Activated CD4-positive, alpha-beta T cell treated with anti-CD3 and anti-CD28 coated beads, Interleukin-2, amount 50 U/mL, for 16 hours (primary cell): ENCODE measurements at places on chromosomes 7 and 10.

GRCh38 chr10:89923661-89924060 lies 222.3 kb downstream of the KIF20B start:
- no peak for DNase-seq

DNA sequence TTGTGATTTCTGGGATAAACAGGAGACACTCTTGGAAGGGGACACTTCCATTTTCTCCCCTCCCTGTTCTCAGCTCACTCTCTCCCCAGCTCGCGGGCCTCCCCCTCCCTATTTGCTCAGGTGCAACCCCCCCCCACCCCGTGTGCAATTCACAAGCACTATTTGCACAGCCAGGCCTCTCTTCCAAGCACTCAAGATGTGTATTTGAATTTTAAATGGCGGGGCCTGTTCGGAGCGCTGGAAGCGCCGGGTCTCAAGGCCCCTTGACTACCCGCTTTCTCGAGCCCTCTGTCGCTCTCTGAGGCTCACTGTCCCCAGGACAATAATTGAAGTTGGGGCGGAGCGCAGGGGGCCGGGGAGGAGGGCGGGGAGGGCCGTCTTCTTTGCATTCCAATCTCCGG lies 7.8 kb downstream of the SHH start:
- DNase-seq, result no peak

DNA sequence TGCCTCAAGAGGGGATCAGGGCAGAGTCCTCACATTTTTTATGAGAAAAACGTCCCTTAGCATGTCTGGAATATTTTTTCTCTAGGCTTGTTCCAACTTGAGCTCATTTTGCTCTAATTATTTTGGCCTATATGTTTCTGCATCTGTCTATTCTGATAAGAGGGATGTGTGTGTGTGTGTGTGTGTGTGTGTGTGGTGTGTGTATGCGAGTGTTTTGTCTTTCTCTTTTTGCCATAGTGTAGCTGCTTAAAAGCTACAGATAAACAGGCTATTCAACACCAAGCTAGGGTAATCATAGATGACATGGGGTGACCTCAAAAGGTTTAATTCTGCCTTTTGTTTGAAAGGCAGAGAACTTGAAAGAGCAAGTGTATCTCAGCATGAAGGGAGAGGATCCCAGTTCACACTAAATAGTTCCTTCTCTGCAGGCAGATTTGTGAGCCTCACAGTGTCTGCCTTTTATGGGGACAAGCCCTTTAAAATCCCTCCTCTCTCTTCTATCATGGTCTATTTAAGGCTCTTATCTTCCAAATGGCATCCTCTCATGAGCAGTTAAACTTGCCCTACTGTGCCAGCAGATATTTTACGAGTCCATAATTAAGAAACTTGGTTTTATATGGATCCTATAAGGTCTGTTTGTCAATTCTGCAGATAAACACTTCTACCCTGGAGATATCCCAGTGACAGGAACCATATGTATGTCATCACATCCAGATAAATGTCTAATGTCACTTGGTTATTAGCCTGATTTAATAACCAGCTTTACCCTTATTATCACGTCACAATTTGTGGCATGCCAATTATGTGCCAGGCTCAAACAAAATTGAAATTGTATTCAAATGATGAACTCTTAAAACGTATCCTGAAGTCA lies 202.9 kb upstream of the MTPN start:
- DNase-seq, result no peak

- DNase-seq, result no peak
These were observed 16.1 kb downstream of the GPR146 start for GRCh38 chr7:1060315-1061072.

- no peak for DNase-seq
These were observed 45.6 kb upstream of the PIP4K2A start for GRCh38 chr10:22760025-22760424.

DNA sequence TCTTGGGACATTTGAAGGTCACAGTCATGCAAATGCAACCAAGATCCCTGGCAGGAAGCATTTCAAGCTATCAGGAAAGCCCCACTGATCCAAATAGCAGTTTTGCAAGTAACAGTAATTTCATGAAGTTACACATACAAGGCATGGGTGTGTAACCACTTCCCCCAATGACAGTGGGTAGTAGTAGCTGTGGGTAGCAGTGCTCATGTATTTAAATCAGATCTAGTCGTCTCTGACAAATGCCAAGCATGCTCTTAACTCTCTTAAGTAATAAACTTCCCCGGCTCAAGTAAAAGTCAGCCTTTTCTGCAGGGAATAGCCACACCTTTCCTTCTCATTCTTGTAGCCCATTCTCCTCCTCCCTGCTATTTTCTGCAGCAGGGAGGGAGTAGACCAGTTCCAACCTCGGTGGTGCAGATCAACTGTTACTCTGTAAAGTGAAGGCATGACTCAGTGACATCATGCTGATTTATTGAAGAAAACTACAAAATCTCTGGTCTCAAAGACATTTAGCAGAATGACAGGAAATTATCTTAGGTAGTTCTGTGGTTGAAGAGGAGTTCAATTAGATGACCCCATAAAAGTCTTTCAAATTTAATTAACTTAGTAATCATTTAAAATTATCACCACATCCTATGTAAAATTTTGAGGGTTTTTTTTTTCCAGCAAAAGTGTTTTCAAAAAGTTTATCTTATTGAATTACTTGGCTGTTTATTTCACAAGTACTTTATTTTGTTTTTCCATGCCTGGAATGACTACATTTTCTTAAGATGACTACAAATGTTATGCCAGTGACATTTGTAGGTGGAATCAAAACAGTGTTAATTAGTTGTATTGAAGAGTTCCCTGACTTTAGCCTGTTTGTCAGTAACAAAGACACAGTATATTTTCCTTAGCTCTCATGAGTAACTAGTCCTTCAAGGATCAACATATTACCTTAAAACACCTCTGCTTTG lies 568.3 kb downstream of the INHBA start:
- peak; percentile 14 for DNase-seq

GRCh38 chr7:157572622-157573021 lies 235.8 kb downstream of the DNAJB6 start:
- DNase-seq, result no peak

DNA sequence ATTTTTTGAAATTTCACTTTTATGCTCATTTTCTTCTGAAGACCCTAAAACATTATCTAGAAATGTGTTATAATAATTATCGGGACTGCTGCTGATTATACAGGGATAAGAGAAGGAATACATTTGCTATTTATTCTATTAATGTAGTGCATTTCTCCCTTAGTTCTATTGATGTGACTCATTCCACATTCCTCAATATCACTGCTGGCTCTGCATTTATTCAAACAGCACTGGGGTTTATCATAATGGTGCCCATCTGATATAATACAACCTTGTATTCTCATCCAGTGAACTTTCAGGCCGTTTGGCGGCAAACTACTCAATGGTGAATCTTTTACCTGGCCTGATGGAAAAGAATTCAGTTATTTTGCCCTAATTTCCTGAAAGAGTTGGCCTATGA lies 7.8 kb downstream of the KCND2 start:
- DNase-seq, result no peak

GRCh38 chr7:66503036-66503370 lies 125.7 kb upstream of the KCTD7 start:
- no peak for DNase-seq

- no peak for DNase-seq
These were observed 179.2 kb downstream of the CCDC3 start for GRCh38 chr10:12822126-12822892.

DNA sequence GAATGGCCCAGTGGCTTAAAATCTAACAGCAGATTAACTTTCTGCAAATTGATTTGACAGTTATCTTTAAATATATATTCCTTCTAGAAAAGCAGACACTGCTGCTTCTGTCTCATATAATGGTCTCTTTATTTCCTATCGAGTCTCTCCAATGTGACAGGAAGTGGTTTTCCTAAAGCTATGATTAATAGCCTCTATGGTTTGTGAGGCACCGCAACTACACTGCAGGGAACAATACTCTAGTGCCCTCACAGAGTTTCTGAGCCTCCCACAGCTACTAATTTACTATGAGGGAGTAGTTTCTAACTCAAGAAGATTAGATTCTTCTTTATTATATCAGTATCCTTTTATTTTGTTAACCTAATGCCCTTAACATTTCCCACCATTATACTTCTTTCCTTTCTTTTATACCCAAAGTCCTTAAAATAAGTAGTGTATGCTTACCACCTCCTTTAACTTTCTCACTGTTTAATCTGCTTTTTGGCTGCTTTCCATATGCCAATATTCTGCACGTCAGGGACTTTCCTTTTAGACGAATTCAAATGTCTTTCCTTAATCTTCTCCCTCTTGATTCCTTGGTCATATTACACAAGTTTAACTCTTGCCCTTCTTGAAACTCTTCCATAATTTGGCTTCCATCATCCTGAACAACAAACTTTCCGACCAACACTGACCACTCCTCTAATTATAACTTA lies 23.8 kb upstream of the AHR start:
- DNase-seq, result peak; percentile 51

- DNase-seq, result peak; percentile 86
These were observed 108.0 kb downstream of the GRK5 start for GRCh38 chr10:119315128-119316001.

- DNase-seq, result no peak
These were observed 821.3 kb downstream of the LRMDA start for GRCh38 chr10:76252733-76253132.

DNA sequence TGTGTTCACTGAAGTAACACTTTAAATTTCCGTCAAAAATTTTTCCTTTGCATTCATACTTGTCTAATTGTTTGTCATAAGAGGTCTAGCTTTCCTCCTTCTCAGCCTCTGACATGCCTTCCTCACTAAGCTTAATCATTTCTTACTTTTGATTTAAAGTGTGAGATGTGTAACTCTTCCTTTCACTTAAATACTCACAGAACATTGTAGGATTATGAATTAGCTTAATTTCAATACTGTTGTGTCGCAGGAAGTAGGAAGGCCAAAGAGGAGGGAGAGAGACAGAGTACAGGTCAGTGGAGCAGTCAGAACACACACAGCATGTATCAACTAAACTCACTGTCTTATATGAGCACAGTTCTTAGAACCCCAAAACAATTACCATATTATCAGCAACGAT lies 99.0 kb downstream of the SRPK2 start:
- DNase-seq, result peak; percentile 69

DNA sequence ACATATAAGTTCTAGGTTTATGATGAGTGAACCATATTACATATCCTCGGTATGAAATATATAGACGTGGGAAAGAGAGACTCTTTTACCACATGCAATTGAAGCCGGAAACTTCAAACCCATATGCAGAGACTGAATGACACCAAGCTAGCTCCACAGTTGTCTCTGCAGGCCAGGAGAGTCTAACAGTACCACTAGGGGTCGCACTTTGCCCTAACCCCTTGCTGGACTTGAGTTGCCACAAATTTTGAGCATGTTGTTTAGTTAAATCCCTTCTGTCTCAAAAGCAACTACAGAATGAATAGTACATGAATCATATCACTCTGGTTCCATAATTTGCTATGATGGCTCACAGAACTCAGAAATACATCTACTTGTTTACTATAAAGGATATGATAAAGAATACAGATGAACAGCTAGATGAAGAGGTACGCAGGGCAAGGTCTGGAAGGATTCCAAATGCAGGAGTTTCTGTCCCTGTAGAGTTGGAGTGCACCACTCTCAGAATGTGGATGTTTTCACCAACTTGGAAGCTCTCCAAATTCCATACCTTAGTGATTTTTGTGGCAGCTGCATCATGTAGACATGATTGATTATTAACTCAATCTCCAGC lies 112.4 kb upstream of the YAE1 start:
- DNase-seq, result peak; percentile 63

DNA sequence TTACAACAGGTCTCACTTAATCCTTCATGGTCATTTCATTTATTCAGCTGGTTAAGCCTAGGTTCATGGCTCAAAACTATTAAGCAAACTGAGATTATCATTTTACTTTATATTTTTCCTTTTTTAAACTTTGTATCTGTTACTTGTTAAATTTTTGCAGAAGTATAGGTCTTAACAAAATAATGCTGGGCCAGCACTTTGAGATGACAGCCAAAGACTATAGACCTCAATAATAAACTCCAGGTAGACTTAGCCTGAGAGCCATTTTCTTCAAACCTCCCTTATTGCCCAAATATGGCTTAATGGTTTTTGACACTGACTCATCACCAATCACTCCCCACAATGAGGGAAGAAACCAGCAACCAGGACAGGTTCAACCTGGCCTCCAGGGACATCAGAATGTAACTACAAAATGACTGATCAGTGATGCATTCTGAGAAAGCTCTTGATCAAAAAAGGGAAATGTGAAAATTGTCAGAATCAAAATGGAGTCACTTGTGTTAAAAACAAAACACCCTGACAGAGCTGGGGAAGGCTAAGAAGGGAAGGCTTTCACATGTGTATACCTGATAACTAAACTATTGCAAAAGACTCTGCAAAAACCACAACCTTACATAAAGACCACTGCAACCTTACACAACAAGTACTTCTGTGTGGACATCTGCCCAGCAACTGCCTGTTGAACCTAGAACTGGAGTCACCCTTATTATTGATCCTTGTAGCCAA lies 2.1 kb upstream of the CCDC126 start:
- peak; percentile 96 for DNase-seq

GRCh38 chr10:92814790-92815189 lies 33.5 kb upstream of the EXOC6 start:
- no peak for DNase-seq

DNA sequence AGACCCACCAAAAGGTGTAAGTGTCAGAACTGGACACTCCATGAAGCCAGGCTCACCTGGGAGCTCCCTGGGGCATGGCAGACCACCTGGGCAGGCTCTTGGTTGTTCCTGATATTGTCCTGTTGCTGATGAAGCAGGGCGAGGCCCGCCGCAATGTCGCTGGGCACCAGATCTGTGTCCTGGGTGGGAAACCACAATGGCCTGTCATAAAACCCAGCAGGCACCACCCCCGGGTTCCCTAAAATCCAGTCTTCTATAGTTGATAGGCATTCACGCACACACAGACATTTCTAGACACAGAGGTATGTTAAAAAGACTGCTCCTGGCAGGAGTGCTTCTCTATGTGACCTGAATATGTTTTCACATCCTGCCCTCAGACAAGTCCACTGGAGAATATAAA lies 15.0 kb downstream of the DAGLB start:
- DNase-seq, result no peak

DNA sequence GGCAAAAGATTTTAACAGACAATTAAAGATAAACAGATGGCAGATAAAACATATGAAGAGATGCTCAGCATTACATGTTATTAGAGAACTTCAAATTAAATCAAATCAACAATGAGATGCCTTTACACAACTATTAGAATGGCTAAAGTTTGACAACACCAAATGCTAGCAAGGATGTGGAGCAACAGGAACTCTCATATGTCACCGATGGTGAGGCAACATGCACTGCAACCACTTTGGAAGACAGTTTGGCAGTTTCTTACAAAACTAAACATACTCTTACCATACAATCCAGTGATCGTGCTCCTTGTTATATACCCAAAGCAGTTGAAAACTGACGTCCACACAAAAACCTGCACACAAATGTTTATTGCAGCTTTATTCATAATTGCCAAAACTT lies 13.7 kb upstream of the ATE1 start:
- no peak for DNase-seq

- no peak for DNase-seq
These were observed 30.9 kb downstream of the MAD1L1 start for GRCh38 chr7:2201686-2202360.
